HFFc6 (cell line): ENCODE measurements at places on chromosomes 7 and 10. TPM values are rescaled to one million over a fixed set of nuclear protein-coding genes. Genes with fewer than 3 reads are reported as not detected.
A peak's percentile ranks its signal among the peaks of the same experiment; 100 is the strongest.

GRCh38 chr10:45480294-45480693 is 106.3 kb downstream of the ALOX5 start:
- DNase-seq: no peak

- no peak for DNase-seq
These were observed 28.5 kb upstream of the ARMC3 start for GRCh38 chr10:22899307-22899706.

DNA sequence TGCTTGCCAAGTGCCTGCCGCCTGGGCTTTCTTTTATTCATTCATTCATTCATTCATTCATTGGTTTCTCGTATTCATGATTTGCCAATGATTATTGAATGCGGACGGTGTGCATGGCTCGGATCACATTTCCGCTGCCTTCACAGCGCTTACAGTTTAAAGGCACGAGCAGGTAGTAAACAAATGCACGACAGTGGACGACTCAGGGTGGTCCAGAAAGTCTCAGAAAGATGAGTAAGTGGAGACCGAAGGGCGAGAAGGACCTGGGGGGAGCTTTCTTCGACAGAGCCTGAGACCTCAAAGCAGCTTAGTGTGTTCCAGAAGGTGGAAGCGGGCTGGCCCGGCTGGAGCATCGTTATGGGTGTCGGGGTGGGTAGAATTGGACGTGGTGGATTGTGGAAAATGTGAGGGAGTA is 506 bp downstream of the MCM10 start:
- no peak for DNase-seq

DNA sequence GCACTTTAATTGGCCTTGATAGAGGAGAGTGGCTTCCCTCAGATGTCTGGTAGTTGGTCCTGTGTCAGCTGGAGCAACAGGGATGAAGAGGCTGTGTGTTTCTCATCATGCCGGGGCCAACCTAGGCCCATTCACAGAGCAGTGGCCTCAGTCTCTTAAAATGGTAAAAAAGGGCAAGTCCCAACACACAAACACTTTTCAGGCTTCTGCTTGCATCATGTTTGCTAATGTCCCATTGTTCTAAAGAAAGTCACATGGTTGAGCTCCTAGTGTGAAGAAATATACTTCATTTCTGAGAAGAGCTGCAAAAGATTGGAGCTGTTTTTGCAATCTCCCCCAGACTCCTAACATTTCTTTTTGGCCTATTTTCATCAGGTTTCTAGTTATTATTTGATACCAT is 40.6 kb upstream of the RBAK start:
- no peak for DNase-seq

DNA sequence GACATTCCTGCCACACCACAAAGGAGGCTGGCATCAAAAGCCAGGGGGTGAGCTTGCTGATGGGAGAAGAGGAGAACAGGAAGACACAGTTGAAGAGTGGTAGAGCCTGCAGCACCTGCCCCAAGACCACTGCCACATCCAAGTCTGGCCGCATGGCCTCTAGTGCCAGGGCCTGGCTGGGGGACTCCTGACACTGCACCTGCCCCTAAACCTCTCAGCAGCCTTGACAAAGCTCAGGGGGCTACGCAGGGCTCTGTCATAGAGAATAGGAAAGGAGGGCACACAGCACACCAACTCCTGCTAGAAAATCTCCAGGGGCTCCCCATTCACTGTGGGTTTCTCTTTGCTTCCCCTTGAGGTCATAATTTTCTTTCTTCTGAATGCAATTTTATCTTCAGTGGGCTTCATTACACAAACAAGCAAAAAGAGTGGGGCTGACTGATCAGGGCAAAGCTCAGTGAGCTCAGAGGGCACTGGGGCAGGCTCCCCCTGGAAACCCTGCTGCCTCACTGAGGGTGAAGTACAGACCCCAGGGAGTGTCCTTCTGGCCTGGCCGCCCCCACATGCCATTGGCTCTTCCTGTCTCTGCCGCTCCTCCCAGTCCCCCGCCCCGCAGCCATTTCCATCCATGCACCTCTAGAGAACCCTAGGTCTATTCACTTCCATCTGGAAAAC is 37.2 kb downstream of the VOPP1 start:
- no peak for DNase-seq

GRCh38 chr10:14588084-14588937 is 186.4 kb downstream of the FAM107B start:
- peak; percentile 100 for DNase-seq

- DNase-seq: no peak
These were observed 258.0 kb upstream of the LYZL1 start for GRCh38 chr10:29030900-29031299.

GRCh38 chr10:77378366-77379349 is 258.9 kb downstream of the KCNMA1 start:
- no peak for DNase-seq

DNA sequence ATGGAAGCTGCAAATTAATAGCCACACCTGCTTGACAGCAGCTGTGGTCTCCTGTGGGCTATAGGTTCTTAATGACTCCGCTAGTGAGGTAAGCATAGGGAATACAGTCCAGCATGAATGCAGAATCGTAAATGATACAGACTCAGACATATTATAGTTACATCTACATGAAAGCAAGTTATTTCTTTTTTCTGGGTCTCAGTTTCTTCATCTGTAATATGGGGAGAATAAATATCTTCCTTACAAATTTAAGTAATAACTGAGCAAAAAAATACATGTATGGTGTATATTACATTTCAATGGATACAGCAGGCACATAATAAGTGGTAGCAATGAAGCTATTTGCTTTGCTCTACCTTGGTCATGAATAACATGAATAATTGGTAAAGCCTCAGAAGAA is 245.9 kb upstream of the RHOBTB1 start:
- DNase-seq: no peak

DNA sequence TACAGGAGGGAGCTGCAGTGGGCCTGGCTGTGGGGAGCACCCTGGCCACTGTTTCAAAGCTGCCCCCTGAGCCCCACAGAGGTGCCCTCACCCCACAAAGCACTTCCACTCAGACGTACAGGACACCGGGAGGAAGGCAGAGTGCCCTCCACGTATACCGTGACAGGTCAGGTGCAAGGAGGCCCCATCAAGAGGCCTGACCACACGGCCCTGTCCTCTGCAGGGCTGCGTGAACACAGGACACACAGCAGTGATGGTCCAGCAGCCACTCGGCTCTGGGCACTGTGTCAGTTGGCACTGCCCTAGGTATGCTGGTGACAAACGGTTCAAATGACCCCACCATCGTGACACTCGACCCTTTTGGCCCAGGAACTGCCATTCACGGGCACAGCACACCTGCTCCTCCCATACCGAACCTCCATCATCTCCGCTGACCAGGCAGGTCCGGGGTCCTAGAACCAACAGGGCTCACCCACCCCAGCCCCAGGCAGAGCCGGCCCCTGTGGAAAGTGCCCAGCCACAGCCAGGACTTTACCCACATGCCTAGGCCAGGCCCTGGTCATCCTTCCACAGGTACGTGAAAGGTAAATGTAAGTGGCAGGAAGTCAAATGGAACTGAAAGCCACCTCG is 560.9 kb downstream of the PTPRN2 start:
- no peak for DNase-seq

GRCh38 chr10:98344589-98345038 is 70.4 kb downstream of the PYROXD2 start:
- DNase-seq: peak; percentile 24

DNA sequence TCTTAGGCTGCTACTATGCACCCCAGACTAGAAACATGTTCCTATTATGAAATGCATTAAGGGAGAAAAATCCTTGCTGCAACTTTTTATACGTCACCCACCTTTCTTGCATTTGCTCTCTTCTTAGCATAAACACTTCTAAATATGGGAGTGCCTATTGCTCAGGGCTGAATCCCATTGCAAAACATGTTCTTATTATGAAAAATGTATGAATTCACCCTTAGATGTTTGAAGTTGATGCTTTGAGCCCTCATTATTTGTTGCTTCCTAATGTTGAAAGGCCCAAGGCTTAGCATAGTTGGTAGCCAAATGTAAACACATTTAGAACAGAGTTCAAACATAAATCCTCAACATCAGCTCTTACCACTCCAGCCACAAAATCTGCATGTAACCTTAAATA is 52.8 kb downstream of the BMPER start:
- no peak for DNase-seq

DNA sequence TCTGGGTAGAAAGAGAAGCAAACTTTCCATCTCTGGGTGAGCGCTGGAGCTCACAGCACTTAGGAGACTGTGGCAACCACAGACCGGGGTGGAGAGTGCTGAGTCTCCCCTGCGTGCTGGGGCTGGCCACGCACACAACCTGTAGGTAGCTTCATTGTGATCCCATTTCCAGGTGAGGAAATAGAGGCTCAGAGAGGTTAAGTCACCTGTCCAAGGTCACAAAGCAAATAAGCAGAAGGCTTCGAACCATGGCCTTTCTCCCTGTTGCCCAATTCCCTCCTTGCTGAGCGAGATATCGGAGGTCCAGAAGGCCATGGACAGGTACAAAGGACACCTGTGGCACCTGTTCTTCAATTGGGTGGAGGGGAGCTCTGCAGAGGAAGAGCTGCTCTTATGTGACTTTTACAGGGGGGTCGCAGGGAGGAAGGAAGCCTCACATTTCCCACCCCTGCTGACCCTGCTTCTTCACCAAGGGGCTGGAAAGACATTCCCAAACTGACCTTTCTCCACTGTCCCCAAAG is 39.4 kb downstream of the ZCCHC24 start:
- DNase-seq: no peak

UCN3 gene
- not detected in 3 replicates for total RNA-seq

LRRD1 gene
- total RNA-seq: not detected in 3 replicates

MKI67 gene
- total RNA-seq: 36.4 to 77.0 TPM (median 69.4 TPM) in 3 replicates

FGFR2 gene
- total RNA-seq: not detected in 3 replicates

PLAC9 gene
- 3.2 and 6.2 TPM in 2 replicates for total RNA-seq

ZDHHC4 gene
- total RNA-seq: 19.4 to 24.1 TPM (median 20.9 TPM) in 3 replicates

CPEB3 gene
- total RNA-seq: 0.92 to 1.1 TPM (median 1.1 TPM) in 3 replicates
